AG10803 (cell line): ENCODE measurements at places on chromosomes 12 and 14.

GRCh38 chr12:110108309-110109036 lies 15.7 kb upstream of the IFT81 start:
- DNase-seq, result no peak

DNA sequence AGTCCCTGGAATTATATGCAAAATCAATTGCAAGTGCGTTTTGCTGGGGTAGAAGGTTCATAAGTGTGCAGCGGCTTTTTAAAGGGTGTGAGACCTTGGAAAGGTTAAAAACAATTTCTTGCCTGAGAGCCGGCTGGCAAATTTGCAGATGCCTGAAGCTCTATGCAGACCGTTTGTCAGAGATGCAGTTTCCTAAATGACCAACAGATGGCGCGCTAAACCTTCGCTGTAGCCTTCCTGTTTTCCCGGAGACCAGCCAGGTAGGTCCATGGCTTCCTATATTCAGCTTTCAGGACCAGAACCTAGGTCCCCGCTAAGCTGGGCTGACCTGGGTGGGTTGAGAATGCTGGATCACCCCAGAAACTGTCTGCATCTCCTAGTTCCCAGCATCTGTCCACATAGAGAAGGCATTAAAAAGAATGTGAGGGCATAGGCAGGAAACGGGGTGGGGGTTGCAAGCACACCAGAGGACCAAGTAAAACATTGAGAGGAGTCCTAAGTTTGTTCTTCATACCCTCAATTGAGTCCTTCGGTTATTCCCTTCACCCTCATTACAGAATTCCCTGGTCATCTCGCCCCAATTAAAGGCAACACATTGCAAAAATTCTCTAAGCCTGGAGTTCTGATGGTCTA lies 5.7 kb upstream of the NOS1 start:
- peak; percentile 70 for DNase-seq

DNA sequence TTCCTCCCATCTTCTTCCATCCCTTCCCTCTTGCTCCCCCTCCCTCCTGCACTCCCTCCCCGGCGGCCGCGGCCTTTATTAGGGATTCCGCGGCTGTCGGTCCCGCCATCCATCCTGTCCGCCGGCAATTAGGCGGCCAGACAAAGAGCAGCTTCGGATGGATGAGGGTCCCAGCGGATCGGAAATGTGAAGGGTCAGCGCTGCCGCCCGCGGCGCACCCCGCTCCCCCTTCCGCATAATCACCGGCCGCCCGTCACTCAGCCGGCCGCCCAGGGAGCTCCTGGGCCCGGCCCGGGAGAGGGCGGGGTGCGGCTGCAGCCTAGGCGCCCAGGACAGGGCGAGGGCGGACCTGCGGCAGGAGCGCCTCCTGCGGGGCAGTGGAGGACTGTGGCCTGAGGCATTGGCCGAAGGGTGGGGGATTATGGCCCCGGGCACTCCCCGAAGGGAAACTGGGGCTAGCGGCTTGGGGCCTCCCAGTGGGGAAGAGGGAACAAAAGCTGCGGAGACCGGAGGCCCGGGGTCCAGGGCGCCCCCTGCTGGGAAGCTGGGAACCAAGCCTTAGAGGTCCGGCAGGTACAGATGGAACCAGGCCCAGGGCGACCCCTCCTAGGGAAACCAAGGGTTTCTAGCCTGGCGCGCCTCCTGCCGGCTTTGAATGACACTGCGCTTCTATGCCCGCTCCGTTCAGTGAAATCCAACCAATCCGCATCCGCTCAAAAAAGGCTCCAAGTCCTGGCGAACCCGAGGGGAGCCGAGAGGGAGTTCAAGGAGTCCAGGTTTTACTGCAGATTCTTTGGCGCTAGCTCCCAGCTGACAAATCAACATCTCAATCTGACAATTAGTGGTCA lies 4.4 kb upstream of the DNAJC22 start:
- DNase-seq, result peak; percentile 44

DNA sequence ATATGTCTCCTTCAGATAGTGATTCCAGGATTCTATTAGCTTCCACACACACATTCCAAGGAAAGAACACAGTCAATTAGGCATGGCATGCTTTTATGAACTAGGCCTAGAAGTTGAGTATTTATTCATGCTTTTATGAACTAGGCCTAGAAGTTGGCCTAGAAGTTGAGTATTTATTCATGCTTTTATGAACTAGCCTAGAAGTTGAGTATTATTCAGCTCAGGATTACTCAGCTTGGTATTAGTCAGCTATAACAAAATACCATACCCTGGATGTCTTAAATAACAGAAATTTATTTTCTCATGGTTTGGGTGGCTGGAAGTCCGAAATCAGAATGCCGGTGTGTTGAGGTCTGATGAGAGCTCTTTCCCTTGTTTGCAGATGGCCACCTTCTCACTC lies 442.7 kb upstream of the FLRT2 start:
- peak; percentile 20 for DNase-seq

- DNase-seq, result no peak
Observed at GRCh38 chr12:56298828-56299227, 1.3 kb downstream of the CS start.

- DNase-seq, result no peak
Observed at GRCh38 chr12:116280595-116281290, 3.2 kb upstream of the MED13L start.

GRCh38 chr12:11658791-11659190 lies 9.3 kb downstream of the ETV6 start:
- peak; percentile 88 for DNase-seq

- peak; percentile 72 for DNase-seq
Observed at GRCh38 chr14:32564596-32564995, 235.5 kb downstream of the AKAP6 start.

DNA sequence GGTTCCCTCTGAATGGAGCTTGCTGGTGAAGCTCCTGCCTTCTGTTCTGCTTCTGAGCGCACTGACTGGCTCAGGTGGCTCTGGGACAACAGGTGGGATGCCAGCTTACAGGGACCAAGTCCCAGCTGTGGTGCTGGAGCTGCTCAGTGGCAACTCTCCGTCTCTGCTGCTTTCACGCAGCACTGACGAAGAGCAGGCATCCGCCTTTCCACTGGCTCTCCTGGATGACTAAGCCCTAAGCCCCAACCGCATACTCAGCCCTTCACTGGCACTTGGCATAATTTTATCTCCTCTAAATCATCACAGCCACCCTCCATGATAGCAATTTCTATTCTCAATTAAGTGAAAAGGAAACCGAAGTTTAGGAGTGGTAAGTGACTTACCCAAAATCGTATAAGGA lies 3.7 kb upstream of the RTL1 start:
- no peak for DNase-seq

- DNase-seq, result no peak
Observed at GRCh38 chr12:46470975-46471374, 98.4 kb upstream of the SLC38A2 start.

GRCh38 chr12:124017064-124017463 lies 44.0 kb downstream of the ZNF664 start:
- DNase-seq, result no peak

- DNase-seq, result no peak
Observed at GRCh38 chr14:50828721-50829488, 2.1 kb downstream of the NIN start.

GRCh38 chr12:19278407-19278806 lies 148.9 kb downstream of the PLEKHA5 start:
- no peak for DNase-seq

GRCh38 chr14:85444635-85445034 lies 85.3 kb upstream of the FLRT2 start:
- peak; percentile 36 for DNase-seq

DNA sequence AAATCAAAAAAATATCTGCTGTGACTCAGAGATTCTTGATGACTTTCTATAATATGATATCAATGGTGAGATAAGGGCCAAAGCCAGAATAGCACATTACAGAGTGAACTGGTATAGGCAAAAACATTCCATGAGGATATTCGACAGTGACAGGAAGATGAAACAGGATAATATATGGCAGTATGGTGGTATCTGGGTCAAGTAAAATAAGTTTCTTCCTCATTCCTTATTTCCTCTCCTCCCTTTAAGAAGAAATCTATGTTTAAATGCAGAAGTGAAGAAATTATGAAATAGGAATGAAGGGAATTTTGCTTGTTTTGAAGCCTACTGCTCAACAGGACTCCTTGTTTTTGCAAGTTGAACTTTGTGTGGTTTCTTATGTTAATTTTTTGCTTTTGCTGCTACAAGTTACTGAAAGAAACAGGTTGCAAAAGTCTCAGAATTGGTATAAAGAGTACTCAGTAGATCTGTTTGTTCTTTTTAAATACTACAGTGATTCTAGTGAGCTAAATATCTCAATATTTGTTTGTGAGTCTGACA lies 7.0 kb downstream of the ACSS3 start:
- peak; percentile 24 for DNase-seq

- no peak for DNase-seq
Observed at GRCh38 chr12:65501093-65501621, 222.7 kb downstream of the MSRB3 start.

- no peak for DNase-seq
Observed at GRCh38 chr12:19751078-19751477, 311.8 kb downstream of the AEBP2 start.

DNA sequence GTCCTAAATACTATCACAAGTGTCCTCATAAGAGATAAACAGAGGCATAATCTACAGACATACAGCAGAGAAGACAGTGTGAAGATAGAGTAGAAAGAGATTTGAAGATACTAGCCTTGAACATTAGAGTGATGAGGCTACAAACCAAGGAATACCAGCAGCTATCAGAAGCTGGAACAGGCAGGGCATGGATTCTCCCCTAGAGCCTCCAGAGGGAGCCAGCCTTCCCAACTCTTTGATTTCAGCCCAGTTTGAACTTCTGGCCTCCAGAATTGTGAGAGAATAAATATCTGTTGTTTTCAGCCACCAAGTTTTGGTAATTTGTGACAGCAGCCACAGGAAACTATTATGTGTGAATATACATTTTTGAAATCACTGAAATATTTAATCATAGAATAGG lies 47.2 kb downstream of the CCDC91 start:
- no peak for DNase-seq

DNA sequence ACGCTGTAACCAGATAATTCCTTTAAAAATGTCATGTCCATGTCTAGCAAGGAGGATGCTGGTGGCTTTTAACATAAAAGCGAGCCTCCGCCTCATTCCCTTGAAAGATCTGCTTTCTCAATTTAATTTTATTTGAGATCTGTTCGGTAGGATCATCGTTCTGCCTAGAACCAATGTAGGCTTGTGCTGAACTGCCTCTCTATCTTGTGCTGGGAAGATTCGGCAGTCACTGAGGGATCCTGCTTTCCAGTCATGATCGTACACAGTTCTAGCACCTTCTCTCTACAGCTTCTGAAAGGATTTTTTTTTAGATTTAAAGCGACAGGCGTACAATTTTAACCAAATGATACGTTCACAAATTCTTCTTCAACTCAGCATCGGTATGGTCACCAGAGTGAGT lies 54.3 kb downstream of the PEBP1 start:
- peak; percentile 29 for DNase-seq

- DNase-seq, result no peak
Observed at GRCh38 chr14:62185078-62185477, 422.9 kb downstream of the SNAPC1 start.

- peak; percentile 19 for DNase-seq
Observed at GRCh38 chr12:92871116-92871515, 58.0 kb downstream of the EEA1 start.

DNA sequence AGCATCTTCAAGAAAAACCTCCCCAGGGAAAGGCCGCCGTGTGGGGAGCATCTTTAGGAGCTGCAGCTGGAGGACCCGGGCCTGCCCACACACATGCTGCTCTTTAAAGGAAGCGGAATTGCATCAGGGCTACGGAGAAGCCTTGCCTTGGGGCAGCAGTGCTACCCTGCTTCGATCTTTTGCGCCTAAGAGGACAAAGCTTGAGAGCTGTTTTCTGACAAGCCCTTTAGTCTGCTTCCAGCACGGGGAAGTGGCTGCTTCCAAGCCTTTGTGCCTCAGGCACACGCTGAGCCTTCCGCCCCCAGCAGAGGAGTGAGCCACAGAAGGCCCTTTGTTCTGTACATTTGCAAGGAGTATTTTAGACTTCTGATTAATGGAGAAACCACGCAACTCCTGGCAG lies 31.5 kb downstream of the COA8 start:
- DNase-seq, result peak; percentile 63

DNA sequence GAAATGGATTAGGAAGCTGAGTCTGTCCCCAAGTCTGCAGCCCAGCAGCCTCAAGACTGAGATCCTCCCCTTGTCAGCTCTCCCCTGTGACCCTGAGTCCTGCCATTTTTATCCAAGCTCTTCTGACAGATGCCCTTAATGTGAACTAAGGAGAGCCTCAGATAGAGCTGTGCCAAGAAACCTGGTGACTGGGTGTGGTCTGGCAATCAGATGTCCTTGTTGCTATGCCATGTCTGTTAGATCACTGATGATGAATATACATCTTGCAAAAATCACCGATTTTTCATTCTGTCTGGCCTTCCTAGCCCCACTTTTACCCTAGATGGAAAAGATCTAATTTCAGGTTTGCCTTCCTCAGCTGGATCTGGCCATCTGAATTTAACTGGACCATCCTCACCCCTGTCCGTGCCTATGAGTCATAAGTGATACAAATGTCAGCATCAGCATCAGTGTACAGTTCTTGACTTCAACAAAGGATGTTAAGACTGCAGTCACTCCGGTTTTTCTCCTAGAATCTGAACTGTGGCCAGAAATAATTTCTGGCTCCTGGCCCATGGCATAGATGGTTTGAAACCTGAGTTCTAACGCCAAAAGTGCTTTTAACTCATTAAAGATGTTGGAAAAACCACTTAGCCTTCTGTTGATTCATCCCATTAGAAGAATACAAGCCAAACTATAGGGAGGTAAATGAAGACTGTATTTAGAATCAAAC lies 61.2 kb upstream of the GRIP1 start:
- no peak for DNase-seq

GRCh38 chr12:2686280-2686646 lies 108.5 kb upstream of the FKBP4 start:
- no peak for DNase-seq

DNA sequence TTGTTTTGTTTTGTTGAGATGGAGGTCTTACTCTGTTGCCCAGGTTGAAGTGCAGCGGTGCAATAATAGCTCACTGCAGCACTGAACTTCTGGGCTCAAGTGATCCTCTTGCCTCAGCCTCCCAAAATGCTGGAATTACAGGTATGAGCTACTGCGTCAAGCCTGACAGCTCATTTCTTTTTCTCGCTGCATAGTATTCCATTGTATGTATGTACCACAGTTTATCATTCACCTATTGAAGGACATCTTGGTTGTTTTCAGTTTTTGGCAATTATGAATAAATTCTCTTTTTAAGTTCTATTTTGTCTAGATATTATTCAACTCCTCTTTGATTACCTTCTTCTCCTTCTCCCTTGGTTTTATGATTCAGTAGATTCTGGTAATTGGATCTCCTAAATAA lies 13.5 kb downstream of the HSD17B6 start:
- DNase-seq, result no peak

DNA sequence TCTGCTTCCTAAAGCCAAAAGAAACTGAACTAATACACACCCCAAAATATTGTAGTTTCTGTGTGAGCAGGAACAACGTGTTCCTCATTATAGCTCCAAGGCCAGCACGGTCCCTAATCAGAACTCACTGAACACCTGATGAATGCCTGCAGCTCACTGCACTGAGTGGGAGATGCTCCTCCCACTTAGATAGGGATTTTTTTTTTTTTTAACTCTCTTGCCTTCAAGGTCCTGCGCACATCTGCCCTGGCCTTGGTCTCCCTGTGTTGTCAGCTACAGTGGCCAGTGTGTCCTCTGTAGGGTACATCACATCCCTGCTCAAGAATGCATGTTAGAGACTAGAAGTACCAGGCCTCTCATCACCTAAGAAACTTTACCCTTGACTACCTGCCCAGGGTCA lies 44.3 kb upstream of the TMPO start:
- DNase-seq, result no peak

GRCh38 chr14:32329690-32330285 lies 690 bp downstream of the AKAP6 start:
- no peak for DNase-seq
